Umbilical cord (tissue), 2 donors: ENCODE measurements at places on chromosomes 12 and 14. TPM values are rescaled to one million over a fixed set of nuclear protein-coding genes. Genes with fewer than 3 reads are reported as not detected.

DNA sequence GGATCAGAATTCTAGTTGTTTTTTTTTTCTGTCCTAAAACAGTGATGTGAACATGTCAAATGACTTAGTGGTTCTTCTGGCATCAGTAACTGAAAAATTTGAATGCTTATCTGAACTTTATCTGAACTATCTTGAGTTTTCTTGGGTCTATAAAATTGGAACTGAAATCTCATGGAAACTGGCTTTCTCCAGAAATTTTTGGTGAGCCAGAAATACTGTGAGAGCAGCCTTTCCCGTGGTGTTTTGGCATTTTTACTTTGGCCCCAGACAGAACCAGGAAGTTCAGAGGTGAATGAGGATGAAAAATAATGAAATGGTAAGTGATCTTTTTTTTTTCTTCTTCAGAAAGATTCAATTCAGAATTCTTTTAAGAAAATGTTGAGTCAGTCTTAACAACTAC is 89.5 kb upstream of the CCDC91 start:
- DNase-seq: no peak

DNA sequence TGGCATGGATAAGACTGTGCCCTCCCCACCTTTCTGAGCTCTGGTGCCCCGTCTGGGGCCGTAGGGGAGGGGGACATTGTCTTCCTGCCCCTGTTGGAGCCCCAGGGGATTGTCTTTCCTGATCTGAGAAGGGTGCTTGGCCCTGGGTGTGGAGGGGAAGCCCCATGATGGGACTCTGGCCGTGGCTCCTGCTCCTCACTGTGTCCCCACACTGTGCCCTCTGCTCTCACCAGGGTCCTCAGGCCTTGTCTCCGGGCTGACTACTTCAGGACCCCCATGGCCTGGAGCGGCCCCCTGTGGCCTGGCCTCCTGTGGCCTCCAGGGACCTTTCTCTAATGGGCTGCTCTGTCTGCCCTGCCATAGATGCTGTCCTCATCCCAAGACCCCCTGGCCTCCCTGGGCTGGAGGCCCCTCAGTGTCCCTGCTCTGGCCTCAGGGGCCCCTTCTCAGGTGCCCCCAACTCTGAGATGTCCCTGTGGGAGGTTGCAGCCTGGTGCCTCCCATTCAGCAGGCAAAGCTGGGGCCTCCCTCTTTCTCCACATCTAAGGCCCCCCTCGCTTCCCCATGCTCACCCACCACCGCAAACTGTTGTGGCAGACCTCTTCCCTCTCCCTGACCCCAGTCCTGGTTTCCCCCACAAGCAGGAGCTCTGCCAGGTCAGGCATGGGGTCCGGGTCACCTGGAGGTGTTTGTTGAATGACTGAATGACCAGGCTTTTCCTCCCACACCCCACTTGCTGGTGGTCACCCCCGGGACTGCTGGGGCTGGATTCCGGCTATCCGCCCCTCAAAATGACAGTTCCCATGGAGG is 4.0 kb downstream of the KIF26A start:
- DNase-seq: no peak

- DNase-seq: peak; percentile 55
These were observed 82.9 kb downstream of the FGD4 start for GRCh38 chr12:32482226-32482625.

- DNase-seq: no peak
These were observed 259.2 kb upstream of the CRY1 start for GRCh38 chr12:107352347-107353081.

- peak; percentile 49 for DNase-seq
These were observed 49.0 kb downstream of the TMEM117 start for GRCh38 chr12:43884683-43885410.

DNA sequence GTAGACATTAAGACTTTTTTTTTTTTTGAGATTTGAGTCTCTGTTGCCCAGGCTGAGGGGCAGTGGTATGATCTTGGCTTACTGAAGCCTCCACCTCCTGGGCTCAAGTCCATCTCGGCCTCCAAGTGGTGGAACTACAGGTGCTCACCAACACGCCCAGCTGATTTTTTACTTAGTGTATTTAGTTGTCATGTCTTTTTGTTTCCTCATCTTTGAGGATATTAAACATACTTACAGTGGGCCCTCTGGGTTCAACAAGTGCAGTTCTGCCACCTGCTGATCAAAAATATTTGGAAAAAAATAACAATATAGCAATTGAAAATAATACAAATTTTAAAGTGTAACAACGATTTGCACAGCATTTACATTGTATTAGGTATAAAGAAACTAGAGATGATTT is 4.4 kb upstream of the B4GALNT1 start:
- DNase-seq: no peak

DNA sequence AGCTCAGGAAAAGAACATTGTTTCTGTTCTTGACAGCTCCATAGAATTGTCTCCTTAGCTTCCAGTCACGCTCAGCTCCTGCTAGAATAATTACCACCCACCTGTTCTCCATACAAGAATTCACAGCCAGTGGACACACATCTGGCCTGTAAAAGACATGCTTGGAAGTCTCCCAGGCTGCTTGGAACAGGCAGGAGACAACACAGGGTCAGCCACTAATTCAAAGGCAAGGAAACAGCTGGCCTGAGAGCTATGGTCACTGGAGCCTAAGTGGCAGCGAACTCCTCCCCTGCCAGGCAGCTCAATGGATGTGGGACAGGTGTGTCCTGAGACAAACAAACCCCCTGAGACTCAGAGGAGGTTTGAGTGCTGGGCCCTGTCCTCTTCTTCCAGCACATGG is 22.9 kb upstream of the LTBP2 start:
- DNase-seq: no peak

DNA sequence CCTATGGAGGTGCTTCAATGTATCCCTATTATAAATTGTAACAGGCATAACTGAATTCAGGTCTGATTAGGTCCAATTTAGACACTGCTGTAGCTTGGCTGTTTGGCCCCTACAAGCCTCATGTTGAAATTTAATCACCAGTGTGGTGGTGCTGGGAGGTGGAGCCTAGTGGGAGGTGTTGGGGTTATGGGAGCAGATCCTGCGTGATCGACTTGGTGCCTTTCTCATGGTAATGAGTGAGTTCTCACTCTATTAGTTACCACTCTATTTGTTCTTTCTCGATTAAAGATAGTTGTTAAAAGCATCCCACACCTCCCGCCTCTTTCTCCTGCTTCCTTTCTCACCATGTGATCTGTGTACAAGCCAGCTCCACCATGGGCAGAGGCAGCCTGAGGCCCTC is 122.1 kb downstream of the FOXA1 start:
- DNase-seq: no peak

- DNase-seq: peak; percentile 69
These were observed 53.8 kb upstream of the NTF3 start for GRCh38 chr12:5377997-5378592.

- no peak for DNase-seq
These were observed 55.5 kb downstream of the HSD17B6 start for GRCh38 chr12:56818629-56819028.

DNA sequence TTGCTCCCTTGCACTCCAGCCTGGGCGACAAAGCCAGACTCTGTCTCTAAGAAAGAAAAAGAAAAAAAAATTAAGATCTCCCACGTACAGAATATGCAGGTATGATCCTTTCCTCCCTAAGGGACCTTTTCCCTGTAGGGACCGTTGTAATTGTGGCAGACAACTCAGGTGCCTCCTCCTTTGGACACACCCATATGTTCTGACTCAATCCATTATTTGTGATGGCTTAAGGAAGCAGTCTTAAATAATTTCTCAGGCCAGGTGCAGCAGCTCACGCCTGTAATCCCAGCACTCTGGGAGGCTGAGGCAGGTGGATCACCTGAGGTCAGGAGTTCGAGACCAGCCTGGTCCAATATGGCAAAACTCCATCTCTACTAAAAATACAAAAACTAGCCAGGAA is 53.1 kb downstream of the TMCC3 start:
- no peak for DNase-seq

GRCh38 chr12:12715459-12716150 is 1.6 kb upstream of the CDKN1B start:
- no peak for DNase-seq

DNA sequence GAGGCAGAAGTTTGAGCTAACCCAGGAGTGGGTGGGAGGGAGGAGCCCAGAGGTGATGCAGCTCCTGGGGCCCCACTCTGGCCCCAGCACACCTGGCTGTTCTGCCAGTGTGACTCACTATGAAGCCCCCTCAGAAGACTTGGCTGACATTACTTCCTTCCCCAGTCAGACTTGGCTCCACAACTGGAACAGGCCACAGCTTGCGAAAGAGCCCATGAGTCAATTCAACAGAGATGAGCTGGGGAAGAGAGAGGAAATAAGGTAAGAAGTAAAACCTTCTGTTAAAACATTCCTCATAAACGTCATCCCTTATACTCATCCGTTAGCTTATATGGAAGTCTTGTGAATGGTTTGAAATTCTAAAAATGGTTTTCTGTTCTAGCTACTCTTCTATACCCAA is 245.9 kb downstream of the ADAMTS20 start:
- DNase-seq: peak; percentile 54

GRCh38 chr14:56870336-56870735 is 60.1 kb upstream of the OTX2 start:
- no peak for DNase-seq

DNA sequence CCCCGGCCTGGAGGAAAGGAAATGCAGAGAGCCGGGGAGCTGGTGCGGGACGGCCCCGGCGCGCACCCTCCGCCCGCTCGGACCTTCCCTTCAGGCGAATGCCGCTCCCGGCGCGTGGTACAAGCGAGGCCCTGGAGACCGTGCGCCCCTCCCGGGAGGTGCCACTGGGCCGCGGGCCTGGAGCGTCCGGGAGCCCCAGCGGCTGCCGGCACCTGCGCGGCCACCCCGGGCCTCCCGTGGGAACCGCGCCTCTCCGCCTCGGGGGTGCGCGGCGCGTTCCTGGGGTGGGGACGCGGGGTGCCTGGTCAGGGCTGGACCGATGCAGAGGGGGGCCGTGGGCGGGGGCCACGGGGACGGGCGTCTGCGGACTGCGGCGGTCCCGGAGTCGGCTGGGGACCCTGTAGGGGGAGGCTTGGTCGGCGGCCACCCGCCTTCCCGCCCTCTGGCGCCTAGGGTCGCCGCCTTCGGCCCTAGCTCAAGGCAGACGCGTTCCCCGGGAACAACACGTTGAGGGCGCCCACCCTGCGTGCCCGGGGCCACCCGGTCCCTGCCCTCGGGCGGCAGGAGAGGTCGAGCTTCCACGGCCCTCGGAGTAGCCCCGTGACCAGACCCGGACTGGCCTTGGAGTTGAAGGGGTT is 599 bp downstream of the PAPLN start:
- no peak for DNase-seq

- no peak for DNase-seq
These were observed 92.7 kb downstream of the DIP2B start for GRCh38 chr12:50597200-50598195.

- DNase-seq: no peak
These were observed 663 bp downstream of the PTGER2 start for GRCh38 chr14:52314595-52315354.

GRCh38 chr12:113673458-113674238 is 202.0 kb upstream of the LHX5 start:
- no peak for DNase-seq

DICER1 gene
- total RNA-seq: 319 TPM

OLR1 gene
- 14.9 TPM for total RNA-seq

TSPAN19 gene
- total RNA-seq: 3.4 TPM

TMEM132C gene
- total RNA-seq: 4.1 TPM

ASCL1 gene
- not detected for total RNA-seq
